ENCODE measurements at places on chromosomes 12 and 14.
A peak's percentile ranks its signal among the peaks of the same experiment; 100 is the strongest.

DNA sequence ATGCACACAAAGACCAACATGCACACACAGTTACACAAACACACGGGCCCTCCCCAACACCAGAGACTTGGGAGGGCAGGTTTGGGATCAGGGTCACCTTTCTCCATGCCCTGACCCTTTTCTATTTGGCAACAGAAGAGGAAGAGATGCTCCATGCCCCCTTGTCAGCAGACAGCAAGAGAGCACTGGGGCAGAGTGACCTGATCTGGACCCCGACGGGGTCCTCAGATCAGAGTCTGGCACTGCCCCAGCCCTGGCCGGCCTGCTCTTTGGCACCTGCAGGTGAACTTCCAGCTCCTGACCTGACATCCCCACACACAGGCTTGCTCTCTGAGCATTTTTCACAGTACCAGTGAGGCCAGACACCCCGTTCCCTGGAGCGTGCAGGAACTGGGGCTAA lies 21.4 kb downstream of the ADCY6 start:
- DNase-seq: no peak

- DNase-seq: peak; percentile 14
Observed at GRCh38 chr12:31118347-31119191, 44.9 kb downstream of the DDX11 start.

- peak; percentile 78 for DNase-seq
Observed at GRCh38 chr12:53543539-53543938, 36.3 kb upstream of the NPFF start.

- peak; percentile 77 for DNase-seq
Observed at GRCh38 chr14:102437997-102438915, 71.3 kb downstream of the ANKRD9 start.

DNA sequence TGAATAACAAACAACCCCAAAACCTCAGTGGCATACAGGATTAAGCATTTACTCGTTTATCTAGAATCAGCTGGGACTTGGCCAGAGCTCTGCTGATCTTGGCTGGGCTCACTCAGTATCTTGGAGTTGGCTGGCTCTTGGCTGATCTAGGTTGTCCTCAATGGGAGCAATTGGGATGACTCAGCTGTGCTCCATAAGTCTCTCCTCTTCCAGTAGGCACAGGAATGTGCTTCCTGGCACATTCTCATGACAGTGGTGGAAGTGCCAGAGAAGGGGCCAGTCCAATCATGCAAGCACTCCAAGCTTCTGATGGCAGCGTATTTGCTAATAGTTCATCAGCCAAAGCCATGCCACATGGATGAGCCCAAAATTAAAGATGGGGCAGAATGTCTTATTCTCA lies 41.7 kb upstream of the ANO4 start:
- peak; percentile 20 for DNase-seq

- no peak for DNase-seq
Observed at GRCh38 chr14:78509516-78509915, 339.3 kb downstream of the NRXN3 start.

DNA sequence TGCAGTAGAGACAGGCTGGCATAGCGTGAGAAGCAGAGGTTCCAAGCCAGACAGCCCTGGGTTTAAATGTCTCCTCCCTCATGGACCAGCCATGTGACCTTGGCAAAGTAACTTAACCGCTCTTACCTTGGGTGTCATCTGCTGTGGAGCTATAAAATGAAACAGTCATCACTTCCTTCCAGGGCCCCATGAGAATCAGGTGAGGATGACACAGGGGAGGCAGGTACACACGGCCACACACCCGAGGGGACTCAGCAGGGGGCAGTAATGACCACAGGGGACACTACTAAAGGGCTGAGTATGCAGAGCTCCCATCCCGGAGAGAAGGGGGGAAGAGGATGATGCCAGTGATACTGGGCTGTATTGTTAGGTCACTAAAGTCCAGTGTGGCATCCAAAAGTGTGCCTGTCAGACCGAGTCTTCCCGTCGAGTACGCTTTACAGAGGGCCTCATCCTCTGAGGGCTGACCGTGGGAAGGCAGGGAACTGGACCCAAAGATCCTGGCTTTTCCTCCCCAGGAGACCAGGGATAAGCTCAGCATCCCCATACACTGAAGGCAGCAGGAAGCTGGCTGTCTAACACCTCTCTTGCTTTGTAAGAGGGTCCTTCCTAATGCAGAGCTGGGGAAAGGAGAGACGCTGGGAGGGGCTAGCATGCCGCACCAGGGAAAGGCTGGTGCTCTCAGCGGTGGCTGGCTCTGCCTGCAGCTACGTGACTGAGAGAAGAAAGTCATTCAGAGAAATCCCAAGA lies 94.2 kb downstream of the SINHCAF start:
- DNase-seq: no peak

- peak; percentile 67 for DNase-seq
Observed at GRCh38 chr12:15220915-15221885, at the start of gene RERG. Gene RERG, minus strand, starts transcription at chr12:15221417. Its CDS starts 3,928 bp downstream, at chr12:15217489.

- no peak for DNase-seq
Observed at GRCh38 chr12:90489141-90489540, 465.8 kb downstream of the CCER1 start.

GRCh38 chr12:71848212-71848611 lies 8.7 kb downstream of the TBC1D15 start:
- peak; percentile 15 for DNase-seq

- no peak for DNase-seq
Observed at GRCh38 chr12:125983094-125983783, 918.0 kb downstream of the AACS start.

DNA sequence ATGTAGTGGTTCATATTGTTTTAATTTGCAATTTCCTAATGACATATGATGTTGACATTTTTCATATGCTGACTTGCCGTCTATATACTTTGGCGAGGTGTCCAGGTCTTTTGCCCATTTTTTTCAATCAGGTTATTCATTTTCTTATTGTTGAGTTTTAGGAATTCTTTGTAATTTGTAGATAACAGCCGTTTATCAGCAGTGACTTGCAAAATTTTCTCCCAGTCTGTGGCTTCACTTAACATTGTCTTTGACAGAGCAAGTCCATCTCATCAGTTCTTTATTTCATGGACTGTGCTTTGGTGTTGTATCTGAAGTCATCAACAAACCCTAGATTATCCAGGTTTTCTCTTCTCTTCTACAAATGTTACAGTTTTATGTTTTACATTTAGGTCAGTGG lies 12.6 kb upstream of the KLHDC2 start:
- no peak for DNase-seq

DNA sequence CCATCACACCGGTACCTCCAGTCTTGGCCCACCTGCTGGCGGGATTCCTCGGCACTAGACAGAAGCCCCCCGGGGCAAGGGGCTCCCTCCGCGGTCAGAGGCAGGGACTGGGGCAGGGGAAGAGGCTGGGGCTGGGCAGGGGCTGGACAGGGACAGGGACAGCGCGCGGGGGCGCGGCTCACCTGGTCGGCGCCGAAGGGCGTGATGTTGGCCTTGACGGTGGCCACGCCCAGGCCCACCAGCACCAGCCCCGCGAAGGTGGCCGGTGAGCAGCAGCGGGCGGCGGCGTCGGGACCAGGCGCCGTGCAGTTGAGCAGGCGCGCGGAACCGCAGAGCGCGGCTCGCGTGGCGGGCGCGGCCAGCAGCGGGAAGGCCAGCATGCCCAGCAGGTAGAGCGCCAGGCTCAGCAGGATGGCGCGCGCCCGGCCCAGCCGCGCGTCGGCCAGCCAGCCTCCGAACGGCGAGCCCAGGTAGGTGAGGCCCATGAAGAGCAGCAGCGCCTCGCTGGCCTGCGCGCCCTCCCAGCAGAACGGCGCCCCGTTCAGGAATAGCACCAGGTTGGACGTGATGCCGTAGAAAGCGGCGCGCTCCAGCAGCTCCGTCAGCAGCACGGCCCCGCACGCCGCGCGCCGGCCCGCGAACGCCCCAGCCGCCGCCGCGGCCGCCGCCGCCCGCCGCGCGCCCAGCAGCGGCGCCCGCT lies 392 bp downstream of the SLC15A4 start:
- no peak for DNase-seq

GRCh38 chr12:121334513-121335343 lies 17.5 kb downstream of the ANAPC5 start:
- DNase-seq: peak; percentile 77

GRCh38 chr14:101104485-101104884 lies 201.0 kb upstream of the RTL1 start:
- no peak for DNase-seq

GRCh38 chr14:39025810-39026627 lies 77.0 kb downstream of the SEC23A start:
- DNase-seq: no peak
